ENCODE measurements at places on chromosomes 6 and 20. TPM values are rescaled to one million over a fixed set of nuclear protein-coding genes. Genes with fewer than 3 reads are reported as not detected.

- DNase-seq = no peak
Observed at GRCh38 chr20:45341579-45341938, 6.7 kb downstream of the SDC4 start.

DNA sequence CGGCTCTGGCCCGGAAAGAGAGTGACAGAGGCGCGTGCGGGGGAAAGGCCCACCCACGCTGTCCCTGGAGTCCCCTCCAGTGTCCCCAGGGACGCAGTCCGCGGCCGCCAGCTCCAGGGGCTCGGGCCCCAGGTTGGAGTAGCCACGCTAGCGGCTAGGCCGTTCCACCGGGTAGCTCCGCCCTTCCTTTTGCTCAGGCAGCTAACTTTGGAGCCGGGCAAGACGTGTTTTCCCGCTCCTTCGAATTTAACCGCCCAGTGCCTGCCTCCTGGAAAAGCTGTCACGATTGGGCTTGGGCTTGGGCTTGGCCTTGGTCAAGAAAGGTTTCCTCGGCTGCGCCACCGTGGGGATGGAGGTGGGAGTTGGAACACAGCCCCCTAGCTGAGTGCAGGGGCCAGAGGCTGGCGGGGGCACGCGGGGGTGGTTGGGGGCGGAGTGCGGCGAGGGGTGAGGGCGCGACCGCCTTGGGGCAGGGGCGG, 4.7 kb downstream of the LINC00237 start:
- DNase-seq = no peak

DNA sequence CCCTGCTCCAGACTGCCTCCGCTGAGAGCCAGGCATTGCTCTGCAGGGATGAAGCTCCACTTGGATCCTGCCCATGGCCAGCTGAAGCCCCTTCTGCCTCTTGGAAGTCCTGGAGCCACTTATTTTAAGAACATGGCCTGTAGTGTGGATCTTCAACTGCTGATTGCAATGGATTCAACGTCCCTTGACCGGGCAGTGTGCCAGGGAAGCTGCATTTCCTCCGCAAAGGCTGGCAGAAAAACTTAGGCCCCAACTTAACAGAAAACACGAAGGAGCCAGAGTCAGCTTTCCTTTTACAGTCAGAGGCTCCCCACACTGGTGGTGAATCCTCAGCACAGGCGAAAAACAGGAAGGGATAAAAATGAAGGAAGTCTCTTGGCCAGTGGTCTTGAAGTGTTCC, 26.3 kb upstream of the FOXQ1 start:
- DNase-seq = no peak

DNA sequence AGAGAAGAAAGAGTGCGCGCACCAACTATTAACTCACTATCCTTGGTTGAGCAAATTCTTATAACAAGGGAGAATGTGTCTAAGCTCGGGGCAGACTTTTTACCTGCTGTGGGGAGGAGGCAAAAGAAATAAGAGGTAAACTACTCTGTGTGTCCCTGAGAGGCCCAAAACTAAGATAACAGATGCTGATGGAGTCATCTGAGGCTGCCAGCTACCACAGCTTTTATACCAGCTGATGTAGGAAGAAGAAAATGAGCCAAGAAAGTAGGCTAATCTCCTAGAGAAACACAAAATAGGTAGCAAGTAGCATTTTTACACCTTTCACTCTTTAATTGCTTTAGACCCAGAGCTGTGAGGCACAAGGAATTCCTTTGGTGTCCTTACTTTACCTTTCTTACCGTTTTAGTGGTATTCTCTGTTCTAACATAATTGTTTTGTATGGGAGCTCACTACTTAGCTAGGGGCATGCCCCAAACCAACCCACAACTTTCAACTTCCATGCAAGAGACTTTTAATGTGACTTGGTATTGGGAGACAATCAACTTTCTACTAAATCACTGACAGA, 27.8 kb upstream of the PIM1 start:
- no peak for DNase-seq

DNA sequence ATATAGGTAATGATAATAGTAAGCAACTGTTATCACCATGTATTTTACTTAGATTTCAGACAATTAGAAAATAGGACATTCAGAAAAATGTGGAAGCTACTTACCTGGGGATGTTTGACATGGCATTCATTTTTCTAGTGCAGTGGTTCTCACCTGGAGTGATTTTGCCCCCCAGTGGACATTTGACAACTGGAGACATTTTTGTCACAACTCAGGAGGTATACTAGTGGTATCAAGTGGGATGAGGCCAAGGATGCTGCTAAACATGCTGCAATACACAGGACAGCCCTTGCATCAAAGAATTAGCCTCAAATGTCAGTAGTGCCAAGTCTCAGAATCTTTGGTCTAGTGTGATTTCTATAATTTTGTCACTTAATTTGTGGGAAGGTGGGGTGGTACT, 36.1 kb downstream of the NUS1 start:
- no peak for DNase-seq

DNA sequence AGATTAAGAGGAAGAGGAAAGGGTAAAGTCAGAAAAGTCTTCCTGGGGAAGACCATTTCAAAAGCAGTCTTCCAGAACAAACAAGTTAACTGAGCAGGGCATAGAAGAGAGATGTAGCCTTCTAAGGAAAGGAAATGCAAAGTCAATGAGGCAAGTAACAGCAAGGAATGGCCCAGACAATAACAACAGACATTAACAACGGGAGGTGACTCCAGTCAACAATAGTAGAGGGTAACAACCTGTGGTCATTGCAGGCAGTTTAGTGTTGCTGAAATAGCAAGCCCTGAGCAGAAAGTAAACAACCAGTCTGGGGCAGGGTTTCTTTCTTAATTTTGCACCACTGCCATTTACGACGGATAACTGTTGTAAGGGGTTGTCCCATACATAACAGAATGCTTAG, 2.1 kb downstream of the MDN1 start:
- DNase-seq = no peak

GRCh38 chr6:123716506-123716905, 79.8 kb upstream of the TRDN start:
- DNase-seq = no peak

Gene LPIN3
- total RNA-seq = 4.4 TPM

Gene MLIP
- total RNA-seq = not detected

Gene HEY2
- total RNA-seq = not detected

Gene HS3ST5
- not detected for total RNA-seq

Gene BMP7
- total RNA-seq = not detected

Gene FOXS1
- total RNA-seq = not detected

Gene SMLR1
- not detected for total RNA-seq

Gene GSTA2
- total RNA-seq = not detected

Gene CST4
- total RNA-seq = not detected

Gene SOBP
- total RNA-seq = 0.97 TPM
